NCI-H1436 treated with DMSO at 0.1 percent for 48 hours (cell line): ENCODE measurements at places on chromosomes 7 and 10.

DNA sequence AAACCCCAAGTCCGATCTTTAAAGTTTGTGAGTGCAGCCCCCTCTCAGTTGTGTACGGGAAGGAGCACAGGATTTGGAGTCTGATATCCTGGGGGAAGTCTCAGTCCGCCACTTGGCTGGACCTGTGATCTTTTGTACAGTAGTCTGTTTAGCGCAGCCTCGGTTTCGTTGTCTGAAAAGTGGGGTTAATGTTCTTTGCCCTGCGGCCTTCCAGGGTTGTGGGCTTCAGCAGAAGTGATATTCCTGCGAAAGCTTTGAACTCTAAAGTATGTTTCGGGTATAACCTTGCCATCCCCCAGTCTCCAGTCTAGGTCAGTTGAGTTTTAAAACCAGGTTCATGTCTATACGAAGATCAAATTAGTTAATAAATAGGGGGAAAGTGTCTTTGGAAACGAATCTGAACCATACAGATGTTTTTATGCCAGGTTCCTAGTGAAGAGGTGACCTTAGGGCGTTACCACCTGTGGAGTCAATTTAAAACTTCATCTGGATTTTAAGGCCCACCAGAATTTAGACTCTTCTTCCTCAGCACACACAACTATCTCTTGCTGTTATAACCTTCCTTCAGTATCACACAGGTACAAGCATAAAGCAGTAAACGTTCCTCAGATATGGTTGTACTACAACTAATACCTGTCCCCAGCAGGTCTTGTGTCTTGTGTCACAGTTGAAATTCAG is 904 bp downstream of the R3HCC1L start:
- no peak for DNase-seq

GRCh38 chr7:75979759-75980429 is 14.5 kb downstream of the TMEM120A start:
- no peak for DNase-seq

DNA sequence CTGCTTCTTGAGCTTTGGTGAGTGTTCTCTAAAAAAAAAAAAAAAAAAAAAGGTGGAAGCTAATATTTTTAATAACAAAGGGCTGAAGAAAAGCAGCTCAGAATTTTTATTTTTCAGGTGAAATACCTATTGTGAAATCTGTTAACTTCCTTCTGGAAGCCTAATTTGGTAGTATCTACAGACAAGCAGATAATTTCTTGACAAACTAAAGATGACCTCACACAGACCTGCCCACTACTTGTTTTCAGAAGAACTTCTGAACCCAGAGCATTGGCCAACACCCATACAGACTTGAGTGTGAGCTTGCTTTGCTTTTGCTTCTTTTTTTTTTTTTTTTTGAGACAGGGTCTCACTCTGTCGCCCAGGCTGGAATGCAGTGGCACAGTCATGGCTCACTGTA is 31.2 kb downstream of the LRRC4 start:
- no peak for DNase-seq

DNA sequence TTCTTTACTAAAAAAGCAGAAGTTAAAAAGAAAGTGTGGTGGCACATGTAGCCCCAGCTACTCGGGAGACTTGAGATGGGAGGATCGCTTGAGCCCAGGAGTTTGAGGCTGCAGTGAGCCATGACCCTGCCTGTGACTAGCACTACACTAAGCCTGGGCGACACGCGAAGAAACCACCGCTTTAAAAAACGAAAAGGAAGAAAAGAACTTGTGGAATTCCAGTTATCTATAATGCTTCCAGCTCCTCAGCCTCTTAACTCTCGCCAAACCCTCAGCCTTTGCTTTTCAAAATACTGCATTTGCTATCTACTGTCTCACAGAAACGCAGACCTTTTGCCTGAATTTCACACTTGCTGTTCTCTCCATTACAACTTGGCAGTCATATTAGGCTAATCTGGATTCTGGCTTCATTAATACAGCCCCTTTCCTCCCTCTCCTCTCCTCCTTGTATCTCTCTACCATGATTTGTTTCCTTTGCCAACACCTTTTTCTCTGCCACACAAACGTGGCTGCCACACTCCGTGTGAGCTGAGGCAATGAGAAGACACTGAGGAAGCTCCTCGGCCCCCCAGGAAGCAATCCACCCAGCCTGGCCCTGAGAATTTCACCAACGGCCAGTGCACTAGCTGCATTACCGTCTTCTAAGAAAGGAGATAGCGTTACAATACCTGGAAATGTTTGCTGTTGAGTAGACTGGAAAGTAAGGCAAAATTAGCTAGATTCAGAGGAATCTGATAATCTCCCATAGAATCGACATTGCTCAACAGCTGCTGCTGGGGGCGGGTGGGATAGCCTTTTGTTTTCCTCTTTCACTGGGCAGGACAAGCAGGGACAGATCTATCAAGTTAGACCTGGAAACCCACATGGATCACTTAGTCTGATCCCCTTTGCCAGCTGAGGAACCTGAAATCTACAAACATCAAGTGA is 37.2 kb downstream of the CALML5 start:
- no peak for DNase-seq

DNA sequence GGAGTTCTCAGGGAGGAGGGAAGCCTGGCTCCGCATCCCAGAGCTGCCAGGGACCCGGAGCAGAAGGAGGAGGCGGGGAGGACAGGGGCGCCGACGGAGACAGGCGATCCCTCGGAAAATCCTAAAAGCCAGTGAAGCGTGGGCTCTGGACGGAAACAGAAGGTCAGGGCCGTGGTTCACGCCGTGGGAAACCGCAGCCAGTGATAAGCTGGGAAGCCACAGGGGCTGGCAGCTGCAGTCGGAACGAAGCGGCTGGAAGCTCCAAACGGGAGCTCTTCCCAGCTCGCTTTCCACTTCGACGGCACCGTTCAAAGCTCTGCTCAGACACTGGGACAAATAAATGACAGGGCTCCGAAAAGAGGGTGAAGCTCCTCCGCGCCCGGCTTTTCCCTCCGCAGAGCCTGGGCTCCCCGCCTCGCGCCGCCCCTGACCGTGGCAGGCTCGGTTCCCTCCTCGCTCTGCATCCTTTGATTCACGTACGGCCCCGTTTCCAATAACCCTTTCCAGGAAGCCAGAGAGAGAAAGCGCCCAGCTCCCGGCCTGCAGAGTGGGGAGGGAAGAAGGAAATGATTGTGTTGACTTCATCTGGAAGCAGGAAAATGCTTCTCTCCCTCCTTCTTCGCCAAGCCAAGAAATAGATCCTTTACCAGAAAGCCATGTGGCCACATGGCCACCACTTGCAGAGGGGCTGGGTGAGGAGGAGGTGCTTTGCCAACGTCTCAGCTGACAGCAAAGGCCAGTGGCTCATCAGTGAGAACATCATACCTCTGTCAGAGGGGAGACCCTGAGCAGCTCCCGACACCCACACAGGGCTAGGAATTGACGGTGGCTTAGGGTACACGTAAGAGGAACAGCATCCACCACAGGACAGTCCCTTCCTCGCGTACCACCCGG is 57.4 kb downstream of the ADRB1 start:
- DNase-seq: no peak

- no peak for DNase-seq
Measured at GRCh38 chr10:61330669-61331068, 122.5 kb downstream of the TMEM26 start.

DNA sequence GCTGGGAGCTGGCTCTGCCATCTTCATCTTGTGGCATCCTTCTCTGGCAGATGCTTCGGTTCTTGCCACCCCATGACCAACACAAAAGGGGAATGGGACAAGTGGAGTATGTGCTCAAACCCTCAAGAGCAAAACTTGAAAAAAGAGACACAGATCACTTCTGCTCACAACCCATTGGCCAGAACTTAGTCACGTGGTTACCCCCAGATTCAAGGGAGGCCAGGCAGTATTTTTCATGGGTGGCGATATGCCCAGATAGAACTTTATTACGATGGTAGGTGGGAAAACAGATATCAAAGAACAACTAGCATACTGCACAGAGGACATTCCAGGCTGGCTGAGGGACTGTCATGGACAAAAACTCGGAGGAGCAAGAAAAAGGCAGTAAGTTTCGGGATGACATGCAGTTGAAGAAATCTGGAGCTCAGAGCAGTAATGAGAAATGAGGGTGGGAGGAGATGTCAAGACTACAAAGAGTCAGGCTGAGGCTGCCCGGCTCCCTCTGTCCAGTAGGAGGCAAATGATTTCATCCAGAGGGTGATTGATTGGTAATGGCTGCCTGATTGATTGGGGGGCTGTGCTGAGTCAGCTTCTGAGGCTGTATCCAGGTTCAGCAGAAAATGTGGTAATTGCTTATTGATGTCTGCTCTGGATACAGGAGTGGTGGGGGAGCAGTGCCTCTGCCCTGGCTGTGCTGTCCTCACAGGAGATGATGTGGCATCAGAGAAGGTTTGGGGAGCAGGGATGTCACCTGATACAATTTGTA is 25.3 kb downstream of the COL13A1 start:
- DNase-seq: no peak

- no peak for DNase-seq
Measured at GRCh38 chr10:12419262-12419847, 70.0 kb downstream of the CAMK1D start.

DNA sequence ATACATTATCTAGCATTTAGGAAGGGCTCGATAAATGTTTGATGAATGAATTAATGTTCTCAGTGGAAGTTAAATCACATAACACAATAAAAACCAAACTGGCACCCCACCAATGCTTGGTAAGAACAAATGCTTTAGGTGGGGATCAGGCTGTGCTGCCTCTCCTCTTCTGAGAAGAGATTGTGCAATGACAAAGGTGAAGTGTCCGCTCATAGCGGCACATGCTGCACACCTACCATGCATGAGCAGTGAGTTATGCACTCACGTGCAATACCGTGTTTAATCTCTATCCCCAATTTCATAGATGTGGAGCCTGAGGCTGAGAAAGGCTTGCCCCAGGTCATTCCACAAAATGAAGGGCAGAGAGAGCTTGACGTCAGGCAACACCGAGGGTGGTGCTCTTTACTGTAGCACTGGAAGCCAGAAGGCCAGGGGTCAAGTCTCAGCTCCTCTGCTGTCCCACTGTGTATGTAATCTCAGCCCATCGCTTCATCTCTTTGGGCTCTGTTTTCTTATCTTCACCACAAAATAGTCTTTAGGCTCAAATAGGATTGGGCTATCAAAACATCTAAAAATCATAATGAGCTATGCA is 72.9 kb upstream of the EFCAB10 start:
- no peak for DNase-seq
